8988T (cell line): ENCODE measurements at places on chromosomes 3 and 15.

- no peak for DNase-seq
Observed at GRCh38 chr3:110405830-110406585, 665.6 kb upstream of the NECTIN3 start.

- no peak for DNase-seq
Observed at GRCh38 chr3:13417166-13417947, 2.8 kb downstream of the NUP210 start.

DNA sequence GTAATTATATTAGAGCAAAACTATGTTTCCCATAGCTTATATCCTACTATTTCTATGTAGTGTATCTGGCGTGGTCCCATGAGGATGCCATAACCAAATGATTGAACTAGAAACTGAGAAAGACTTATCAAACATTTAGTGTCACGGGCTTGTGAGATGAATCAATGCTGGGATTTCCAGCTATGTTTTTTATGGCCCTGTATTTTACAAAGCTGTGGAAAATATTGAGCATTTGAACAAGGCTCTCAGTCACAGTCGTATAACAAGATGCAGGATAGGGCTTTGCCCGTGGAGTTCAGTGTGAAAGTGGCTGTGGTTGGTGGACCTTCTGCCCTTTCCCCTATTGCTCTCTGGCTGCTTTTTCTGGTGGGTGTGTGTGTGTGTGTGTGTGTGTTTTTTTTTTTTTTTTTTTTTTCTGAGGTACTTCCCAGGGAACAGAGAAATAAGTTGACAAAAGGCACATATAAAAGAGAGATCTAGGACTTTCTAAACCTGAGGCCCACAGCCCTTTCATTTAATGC, 60.7 kb downstream of the CACNA1D start:
- no peak for DNase-seq

DNA sequence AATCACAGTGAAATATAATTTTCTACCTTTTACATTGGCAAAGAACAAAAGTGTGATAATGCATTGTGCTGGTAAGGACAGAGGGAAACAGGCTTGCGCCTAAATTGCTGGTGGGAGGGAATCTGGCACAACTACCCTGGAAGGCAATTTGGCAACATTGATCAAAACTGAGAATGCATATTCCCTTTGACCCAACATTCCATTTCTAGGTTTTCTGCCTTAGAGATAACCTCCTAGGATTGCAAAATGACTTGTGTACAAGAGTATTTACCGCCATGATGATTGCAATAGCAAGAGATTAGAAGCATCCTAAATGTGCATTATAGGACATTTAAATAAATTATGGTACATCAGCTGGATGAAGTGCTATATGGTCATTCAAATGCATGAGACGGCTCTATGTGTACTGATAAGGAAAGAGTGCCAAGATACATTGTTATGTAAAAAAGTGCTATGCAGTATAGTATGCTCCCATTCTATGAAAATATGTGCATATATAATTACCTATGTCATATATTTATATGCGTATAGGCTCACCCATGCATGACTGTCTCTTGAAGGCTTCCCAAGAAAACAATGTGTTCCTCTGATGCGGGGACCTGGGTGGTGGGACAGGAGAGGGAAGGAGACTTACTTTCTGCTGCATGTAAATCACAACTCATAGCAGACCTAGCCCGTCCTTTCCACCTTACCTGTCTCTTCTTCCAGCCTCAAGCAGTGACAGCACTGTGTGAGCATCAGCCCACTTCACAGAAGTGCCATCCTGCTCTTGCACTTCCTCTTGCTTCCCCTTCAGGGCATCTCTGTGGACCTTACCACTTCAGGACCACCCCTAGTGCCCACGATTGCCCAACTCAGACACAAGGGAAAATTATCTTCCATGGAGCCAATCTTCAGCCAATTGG, 249.9 kb upstream of the TLE3 start:
- DNase-seq = no peak

DNA sequence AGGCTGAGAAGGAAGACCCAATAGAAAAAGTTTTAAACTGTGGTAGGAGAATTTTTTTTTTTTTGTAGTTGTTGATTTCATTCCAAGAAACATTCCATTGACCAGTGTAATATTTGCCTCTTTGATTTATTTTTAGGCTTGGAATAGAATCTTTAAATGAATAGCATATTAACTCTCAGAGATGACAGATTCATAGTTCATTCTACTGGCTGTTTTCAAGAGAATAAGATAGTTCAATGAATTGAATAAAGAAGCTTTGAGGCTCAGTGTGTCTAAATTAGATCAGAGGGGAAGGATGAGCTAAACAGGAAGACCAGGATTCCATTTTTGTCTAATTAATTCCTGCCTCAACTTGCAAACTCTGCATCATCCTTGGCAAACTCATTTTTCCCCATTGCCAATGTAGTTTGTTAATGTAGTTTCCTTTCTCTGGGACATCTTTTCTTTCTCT, 98.4 kb downstream of the NAALADL2 start:
- no peak for DNase-seq

DNA sequence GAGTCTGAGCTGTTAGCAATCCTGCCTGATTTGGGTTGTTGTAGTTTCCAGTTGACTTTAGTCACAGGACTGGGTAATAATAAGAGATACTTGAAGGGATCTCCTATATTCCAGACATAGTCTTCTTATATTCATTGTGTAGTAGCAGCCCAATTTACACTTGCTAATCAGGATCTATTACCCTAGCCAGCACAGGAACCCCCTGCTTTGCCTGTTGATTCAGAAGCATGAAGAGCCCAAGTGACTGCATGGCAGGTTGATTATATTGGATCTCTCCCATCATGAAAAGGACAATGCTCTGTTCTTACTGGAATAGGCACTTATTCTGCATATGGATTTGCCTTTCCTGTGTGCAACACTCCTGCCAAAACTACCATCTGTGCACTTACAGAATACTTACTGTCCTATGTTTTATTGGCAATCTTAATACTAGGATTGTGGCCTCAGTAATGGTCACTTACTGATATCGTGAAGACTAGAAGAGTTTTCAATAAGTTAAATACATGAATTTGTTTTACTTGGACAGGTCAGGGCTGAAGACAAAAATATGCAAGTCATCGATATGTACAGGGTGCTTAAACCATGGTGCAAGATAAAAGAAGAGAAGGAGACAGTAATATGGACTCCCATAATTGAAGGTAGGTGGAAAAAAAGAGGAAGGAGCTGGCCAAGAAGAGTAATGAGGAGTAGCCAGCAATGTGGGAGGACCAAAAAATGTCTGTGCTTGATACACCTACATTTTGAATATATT, 304.1 kb downstream of the MCTP2 start:
- no peak for DNase-seq

DNA sequence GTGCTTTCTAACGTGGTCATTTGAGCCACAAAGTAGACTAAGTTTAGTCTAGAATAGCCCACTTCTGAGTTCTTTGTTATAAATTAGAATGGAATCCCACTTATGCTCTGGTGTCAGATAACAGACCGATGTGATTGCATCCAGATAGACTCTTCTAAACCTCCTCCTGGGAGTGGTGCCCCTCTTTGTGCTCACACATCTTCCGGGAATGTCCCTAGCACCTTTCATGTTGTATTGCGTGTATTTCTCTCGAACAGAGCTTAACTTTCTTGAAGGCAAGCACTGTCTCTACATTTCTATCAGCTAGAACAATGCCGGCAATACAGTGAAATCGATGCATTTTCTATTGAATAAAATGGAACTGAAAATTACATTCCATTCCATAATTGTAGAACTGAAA, 23.0 kb downstream of the CP start:
- no peak for DNase-seq

DNA sequence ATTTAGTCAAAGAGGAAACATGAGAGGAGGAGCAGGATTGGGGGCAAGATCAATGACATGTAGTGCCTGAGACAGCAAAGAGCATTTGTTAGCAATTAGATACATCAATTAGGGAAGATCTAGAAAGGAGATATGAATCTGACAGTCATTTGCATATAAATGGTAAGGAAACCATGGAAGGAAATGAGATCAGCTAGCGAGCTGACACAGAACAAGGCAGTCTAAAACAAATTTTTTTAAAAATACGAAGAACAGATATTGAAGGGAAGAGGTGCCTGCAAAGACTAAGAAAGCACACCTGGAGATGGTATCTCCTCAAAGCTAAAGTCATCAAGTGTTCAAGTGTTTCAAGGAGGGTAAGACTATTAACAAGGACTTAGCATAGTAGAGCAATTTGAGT, 4.6 kb downstream of the EPM2AIP1 start:
- no peak for DNase-seq

DNA sequence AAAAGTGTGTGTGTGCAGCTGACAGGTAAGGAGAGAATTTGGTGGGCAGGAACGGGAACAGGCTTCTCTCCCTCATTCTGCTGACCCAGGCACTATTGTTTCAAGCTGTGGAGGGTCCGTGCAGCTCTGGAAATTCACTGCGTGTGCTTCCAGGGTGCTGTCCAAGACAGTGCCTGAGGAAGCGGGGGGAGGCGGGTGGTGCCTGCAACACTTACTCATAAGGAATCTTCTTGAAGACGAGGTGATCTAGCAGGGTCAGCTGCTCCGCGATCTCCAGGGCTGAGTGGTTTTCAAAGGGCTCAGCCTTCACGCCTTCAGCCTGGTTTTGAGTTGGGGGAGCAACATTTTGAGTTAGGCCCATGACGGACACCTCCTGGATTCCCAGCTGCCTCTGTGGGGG, 46.6 kb upstream of the CTSH start:
- DNase-seq = no peak
